Hematopoietic multipotent progenitor cell treated with erythropoietin and hydrocortisone succinate and interleukin-3 and kit ligand, for 4 days (in vitro differentiated cells): ENCODE measurements at places on chromosomes 13 and 19.
A peak's percentile ranks its signal among the peaks of the same experiment; 100 is the strongest.

DNA sequence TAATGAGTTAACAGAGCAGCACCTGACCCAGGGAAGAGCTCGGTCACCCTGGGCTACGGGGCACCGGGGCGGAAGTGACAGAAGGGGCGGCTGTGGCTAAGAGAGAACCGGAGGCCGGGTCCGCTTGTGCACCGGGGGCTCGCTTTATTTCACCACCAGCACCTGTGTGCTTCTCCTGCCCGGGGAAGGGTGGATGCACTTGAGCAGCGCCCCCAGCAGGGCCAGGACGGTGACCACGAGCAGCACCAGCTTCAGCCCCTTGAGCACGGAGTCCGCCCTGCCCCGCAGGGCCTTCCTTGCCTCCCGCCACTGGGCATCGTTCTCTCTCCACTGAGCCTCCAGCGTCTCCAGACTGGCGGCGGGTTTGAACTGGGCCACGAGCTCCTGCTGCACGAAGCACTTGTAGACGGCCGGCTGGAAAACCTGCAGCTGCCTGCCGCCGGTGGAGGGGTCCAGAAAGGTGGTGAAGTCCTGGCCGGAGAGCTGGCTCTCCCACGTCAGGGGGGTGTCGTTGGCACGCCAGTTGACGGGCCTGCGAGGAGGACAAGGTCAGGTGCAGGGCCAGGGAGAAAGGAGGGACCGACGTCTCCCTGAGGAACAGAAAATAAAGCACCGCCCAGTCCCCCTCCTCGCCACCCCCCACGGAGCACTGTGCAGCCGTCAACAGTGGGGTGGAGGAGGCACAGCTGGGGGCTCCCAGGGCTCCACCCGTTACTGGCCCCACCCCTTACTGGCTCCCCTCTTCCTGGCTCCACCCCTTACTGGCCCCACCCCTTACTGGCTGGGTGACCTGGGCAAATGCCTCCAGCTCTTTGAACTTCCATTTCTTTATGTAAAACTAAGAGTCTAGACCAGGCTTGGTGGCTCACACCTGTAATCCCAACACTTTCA lies 3.6 kb downstream of the FAM187B start:
- DNase-seq: peak; percentile 76

- no peak for DNase-seq
Measured at GRCh38 chr13:48159401-48159800, 64.5 kb upstream of the MED4 start.

GRCh38 chr19:13975870-13976269 lies 23.6 kb downstream of the DCAF15 start:
- DNase-seq: no peak

- DNase-seq: no peak
Measured at GRCh38 chr19:40721936-40722661, 5.2 kb downstream of the ITPKC start.

GRCh38 chr19:33039815-33040214 lies 24.9 kb downstream of the RHPN2 start:
- DNase-seq: no peak

GRCh38 chr13:98556968-98557631 lies 19.8 kb downstream of the STK24 start:
- DNase-seq: no peak

DNA sequence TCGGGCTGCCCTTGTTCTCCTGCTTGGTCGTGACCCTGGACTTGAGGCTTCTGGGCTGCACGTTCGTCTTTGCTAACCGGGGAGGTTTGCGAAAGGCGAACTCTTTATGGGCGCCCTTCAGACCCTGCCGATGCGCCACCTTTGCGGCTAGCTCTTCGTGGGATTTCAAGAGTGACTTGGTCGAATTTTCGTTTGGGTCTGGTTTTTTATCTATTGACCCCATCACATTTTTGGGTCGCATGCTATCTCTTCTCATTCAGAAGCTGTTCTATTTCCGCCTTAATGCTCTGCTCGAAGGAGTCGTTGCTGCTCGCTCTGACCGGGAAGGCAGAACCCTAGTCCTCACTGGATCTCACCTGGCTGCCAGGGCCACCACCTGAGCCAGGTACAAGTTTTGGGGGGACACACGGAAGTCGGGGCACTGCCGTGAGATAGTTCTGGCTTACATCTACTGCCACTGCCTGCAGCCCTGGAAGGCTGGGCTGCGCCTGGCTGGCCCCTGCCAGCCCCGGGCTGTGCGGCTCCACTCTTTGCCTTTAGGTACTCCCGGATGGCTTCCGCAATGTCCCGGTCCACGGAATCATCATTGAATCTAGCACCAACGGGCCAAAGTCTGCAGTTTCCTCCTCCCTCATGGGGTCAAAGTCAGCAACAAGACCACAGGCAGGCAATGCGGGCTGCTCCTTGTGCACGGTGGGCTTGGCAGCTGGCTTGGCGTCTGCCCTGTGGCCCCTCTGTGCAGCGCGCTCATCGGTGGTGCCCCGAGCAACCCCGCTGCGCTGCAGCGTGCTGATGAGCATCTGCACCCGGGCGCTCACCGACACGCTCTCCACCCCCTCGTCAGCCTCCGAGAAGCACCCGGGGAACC lies 16.2 kb downstream of the RB1 start:
- DNase-seq: peak; percentile 56

- no peak for DNase-seq
Measured at GRCh38 chr13:99174533-99175100, 26.0 kb upstream of the UBAC2 start.

GRCh38 chr13:44131069-44131614 lies 242.5 kb upstream of the SERP2 start:
- no peak for DNase-seq

- DNase-seq: peak; percentile 41
Measured at GRCh38 chr13:30163441-30163840, 143.9 kb downstream of the KATNAL1 start.
